Common myeloid progenitor, CD34-positive (primary cell): ENCODE measurements at places on chromosomes 4 and X.

DNA sequence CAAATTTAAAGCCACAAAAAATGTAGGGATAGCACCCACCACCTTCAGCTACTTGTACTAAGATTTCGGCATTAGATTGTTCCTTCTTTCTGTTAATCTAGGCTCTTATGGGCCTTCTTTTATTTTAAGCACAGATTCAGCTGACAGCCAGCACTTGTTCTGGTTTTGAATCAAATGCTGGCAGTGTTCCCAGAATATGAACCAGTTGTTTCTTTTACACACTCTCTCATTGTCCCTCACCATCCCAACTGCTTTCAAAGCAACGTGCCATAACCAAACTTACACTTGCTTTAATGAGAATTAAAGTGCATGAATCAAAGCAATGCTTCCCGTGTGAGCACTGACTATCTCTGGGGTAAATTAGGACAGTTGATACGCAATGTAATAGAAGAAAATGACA is 744.5 kb upstream of the FAM241A start:
- no peaks in the 10 kb centered on the region for H3K36me3 ChIP-seq
- no peak overlapping the region for H3K27ac ChIP-seq
- DNase-seq, result no peak
- no peak overlapping the region for H3K4me3 ChIP-seq
- H3K4me1 ChIP-seq, result no peaks in the 10 kb centered on the region

DNA sequence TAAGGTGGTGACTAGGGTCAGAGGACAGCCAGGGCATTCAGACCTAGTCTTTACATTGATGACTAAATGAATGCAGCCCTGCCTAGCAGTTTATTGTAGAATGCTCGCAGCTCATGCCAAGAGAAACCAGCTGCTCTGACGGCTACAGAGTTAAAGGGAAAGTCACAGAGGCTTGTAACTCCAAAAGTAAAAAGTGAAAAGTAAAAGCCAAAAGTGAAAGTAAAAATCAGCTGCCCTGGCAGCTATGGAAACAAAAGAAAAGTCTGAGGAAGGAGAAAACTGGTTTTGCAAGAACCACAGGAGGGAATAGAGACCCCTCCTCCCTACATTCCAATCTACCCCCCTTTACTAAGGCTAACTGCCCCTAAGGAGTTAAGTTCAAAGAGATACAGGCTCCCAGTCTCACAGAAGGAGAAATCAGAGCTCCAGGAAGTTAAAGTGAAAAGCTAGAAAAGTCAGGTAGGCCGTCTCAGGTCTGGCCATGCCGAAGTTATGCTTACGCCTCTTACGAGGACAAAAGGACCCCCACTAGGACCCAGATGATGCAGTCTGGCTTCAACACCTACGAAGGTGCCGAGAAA is 6.0 kb downstream of the GAGE10 start:
- no peaks in the 10 kb centered on the region for H3K36me3 ChIP-seq
- H3K27ac ChIP-seq, result peak overlapping the region; percentile 27
- no peaks in the 10 kb centered on the region for H3K27me3 ChIP-seq
- peak; percentile 39 for DNase-seq

- no peaks in the 10 kb centered on the region for H3K27me3 ChIP-seq
- no peak overlapping the region for H3K4me3 ChIP-seq
- no peak overlapping the region for H3K27ac ChIP-seq
- no peaks in the 10 kb centered on the region for H3K36me3 ChIP-seq
Observed at GRCh38 chrX:11462648-11463047, 169.4 kb downstream of the AMELX start.

DNA sequence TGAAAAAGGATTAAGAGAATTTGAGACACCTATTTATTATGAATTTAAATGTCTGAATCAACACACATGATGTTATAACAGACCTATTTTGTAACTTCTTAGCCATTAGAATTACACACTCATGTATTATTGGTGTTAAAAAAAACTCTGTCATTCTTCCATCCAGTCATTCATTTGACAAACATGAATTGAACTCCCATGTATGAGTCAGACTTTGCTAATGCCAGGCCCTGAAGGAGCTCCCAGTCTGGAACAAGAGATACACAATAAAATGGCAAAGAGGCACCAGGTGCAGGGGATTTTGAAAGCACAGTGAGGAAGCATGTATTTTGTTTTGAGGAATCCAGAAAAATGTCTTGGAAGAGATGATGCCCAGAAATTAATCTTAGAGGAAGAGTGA is 87.7 kb upstream of the EFHC2 start:
- DNase-seq, result no peak
- H3K4me1 ChIP-seq, result no peaks in the 10 kb centered on the region
- no peak overlapping the region for H3K4me3 ChIP-seq
- H3K27ac ChIP-seq, result no peak overlapping the region
- no peaks in the 10 kb centered on the region for H3K36me3 ChIP-seq

DNA sequence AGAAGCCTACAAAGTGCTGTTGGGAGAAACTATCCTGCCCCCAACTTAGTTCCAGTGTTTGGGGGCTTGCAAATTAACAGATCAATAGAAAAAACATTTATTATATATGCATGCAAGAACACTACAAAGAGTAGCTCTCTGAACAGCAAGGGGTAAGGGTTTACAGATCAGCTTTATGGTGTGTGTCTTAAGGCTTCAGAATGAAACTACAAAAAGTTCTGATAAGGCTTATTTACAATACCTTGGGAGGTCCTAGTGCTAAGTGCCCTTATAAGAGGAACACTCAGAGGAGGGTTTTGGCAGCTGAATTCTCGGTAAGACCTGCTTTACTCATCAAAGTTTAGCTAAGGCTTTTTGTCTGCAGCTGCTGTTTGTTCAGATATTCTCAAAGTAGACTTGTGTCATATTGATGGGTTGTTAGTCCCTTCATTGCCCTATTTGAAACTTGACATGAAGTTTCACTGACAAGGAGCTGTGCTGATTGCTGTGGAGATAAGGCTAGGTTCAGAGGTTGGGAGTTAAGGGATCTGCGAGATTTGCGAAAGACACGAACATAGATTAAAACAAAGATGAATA is 7.7 kb downstream of the ERVMER34-1 start:
- no peak for DNase-seq
- no peak overlapping the region for H3K27ac ChIP-seq
- H3K4me1 ChIP-seq, result no peaks in the 10 kb centered on the region
- H3K27me3 ChIP-seq, result no peaks in the 10 kb centered on the region
- H3K36me3 ChIP-seq, result no peaks in the 10 kb centered on the region

- peak; percentile 28 for DNase-seq
- H3K4me3 ChIP-seq, result peak within 1 kb of the TSS; percentile 61
- H3K4me1 ChIP-seq, result peaks cover 17% of the 10 kb centered on the region
- H3K36me3 ChIP-seq, result no peaks in the 10 kb centered on the region
Observed at GRCh38 chrX:10620121-10620699, at the start of gene MID1. Gene MID1, minus strand, starts transcription at chrX:10620585. Its CDS starts 53,038 bp downstream, at chrX:10567547.

DNA sequence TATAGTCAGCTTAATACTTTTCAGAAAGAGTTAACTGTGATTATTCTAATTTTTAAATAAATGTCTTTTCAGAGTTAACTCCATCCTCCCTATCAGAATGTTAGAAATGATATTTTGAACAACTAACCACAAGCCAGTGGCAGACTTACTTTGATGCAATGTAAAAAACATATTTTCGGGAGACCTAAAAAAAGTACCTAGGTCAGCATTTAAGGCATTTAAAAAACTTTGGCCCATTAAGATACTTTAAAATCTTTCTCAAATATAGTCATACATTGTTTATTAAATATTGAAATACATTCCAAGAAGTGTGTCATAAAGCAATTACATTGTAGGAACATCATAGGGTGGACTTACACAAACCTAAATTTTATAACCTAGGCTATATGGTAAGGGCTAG is 426.1 kb downstream of the PABPC4L start:
- no peaks in the 10 kb centered on the region for H3K4me1 ChIP-seq
- H3K27ac ChIP-seq, result no peak overlapping the region
- H3K36me3 ChIP-seq, result no peaks in the 10 kb centered on the region
- no peaks in the 10 kb centered on the region for H3K27me3 ChIP-seq
- no peak for DNase-seq
- H3K4me3 ChIP-seq, result no peak overlapping the region
